ENCODE measurements at places on chromosomes 7 and 10. TPM values are rescaled to one million over a fixed set of nuclear protein-coding genes. Genes with fewer than 3 reads are reported as not detected.

DNA sequence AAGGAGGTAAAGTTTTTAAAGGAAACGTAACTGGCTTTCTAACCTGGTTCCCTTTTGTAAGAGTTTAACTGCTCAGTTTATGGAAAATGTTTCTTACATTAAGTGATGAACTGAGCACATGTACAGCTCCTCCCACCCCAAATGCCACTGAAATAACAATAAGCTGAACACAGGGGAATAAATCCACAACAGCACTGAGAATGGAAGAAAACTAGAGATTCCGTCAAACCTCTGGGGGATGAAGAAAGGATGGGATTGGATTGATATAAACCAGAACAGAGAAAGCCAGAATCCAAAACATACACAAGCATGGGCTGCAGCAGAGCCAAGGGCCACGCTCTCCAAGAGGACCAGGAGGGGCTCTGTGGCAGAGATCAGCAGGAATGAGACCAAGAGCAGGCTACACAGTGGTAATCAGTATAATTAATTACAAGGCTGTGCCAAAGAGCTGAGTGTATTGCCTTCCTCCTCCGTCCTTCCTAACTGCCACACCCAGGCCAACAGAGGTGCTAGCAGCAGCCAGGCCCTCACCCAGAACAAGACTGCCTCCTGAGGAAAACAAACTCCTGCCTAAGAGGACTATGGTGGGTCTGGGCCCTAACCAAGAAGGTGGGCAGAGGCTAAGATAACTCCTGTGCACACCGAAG is 73.9 kb downstream of the KIAA1549 start:
- DNase-seq, result no peak
- H3K27ac ChIP-seq, result no peak overlapping the region
- H3K4me1 ChIP-seq, result peaks cover 22% of the 10 kb centered on the region

GRCh38 chr10:126387931-126388911 is at the start of gene ADAM12:
TSS of gene ADAM12 (minus strand) at chr10:126388477. CDS start at chr10:126388145, 332 bp downstream.
- peaks cover 12% of the 10 kb centered on the region for H3K4me1 ChIP-seq
- peaks cover 4% of the 10 kb centered on the region for H3K27me3 ChIP-seq
- H3K27ac ChIP-seq, result no peak within 1 kb of the TSS
- DNase-seq, result peak; percentile 22
- H3K36me3 ChIP-seq, result no peaks in the 10 kb centered on the region
- H3K4me3 ChIP-seq, result peak within 1 kb of the TSS; percentile 61

- no peak overlapping the region for H3K27ac ChIP-seq
- no peak for DNase-seq
- H3K27me3 ChIP-seq, result no peaks in the 10 kb centered on the region
- no peaks in the 10 kb centered on the region for H3K4me1 ChIP-seq
- H3K4me3 ChIP-seq, result no peak overlapping the region
Observed at GRCh38 chr10:126422567-126422966, 34.3 kb upstream of the ADAM12 start.

CYP3A5 gene
- 0.24 TPM for polyA plus RNA-seq

C10orf67 gene
- 0.74 TPM for polyA plus RNA-seq

Data from CD4-positive, CD25-positive, alpha-beta regulatory T cell (primary cell).